ENCODE measurements at places on chromosomes 5 and 9.

- DNase-seq = no peak
These were observed 64.5 kb downstream of the PAM start for GRCh38 chr5:102819634-102820033.

GRCh38 chr9:88713010-88713409, 178.0 kb downstream of the NXNL2 start:
- DNase-seq = no peak

- no peak for DNase-seq
These were observed 54.2 kb upstream of the ANGPTL2 start for GRCh38 chr9:127176631-127177030.

DNA sequence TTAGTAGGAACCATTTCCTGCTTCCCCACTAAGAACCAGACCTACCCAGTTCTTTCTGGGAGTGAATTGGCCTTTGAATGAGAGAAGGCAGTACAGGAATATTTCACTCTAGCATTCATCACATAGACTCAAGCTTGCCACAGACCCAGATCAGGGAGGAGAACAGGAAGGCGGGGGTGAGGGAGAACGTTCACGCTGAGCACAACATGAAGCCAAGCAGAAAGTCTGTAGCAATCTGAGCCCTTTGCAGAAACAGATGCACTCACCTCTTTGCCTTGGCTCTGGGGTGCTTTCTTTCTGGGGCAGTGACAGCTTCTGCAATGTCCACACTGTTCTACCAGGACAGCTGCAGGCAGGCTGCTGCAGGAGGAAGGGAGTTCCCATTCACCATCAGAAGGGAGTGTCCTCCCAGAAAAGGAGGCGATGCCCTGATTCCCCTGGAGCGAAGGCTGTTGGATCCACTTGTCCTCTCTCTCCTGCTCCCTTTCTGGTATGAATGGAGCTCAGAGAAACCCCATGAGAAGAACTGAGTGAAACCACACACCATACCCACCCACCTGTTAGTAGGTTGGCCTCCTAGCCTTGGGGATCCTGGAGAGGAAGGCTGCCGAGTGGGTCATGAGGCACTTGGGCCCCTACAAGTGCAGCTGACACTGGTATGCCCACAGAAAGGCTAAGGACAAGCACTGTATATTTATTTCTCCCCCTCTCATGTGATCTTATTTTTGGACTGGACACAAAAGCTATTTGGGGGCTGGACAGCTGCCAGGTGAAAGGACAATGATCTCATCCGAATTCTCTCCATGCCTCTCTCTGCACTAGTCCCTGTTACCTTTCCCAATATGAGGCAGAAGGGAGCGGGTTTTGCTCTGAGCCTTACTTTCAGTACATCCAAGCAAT, 11.7 kb upstream of the FGF1 start:
- DNase-seq = no peak

GRCh38 chr5:1936413-1936812, 53.7 kb upstream of the IRX4 start:
- DNase-seq = peak; percentile 95

- DNase-seq = no peak
These were observed 65.0 kb downstream of the PRRT1B start for GRCh38 chr9:131610231-131610761.

DNA sequence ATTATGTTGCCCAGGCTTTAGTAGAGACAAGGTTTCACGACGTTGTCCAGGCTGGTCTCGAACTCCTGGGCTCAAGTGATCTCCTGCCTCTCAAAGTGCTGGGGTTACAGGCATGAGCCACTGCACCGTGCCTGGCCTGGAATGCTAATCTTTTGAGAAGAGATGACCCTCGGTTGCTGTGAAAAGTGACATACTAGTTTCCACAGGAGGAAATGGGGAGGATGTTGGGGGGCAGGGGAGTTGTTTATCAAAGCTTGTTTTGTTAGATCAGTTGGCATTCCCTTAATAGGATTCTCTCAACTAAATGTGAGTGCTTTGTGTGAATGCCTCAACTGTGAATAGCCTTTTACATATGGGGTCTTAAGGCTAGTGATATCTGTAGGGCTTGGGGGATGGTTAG, 16.4 kb upstream of the MATR3 start:
- no peak for DNase-seq

- no peak for DNase-seq
These were observed 205.9 kb downstream of the NSG2 start for GRCh38 chr5:174251305-174252000.

- DNase-seq = peak; percentile 40
These were observed 1.2 kb downstream of the ST8SIA4 start for GRCh38 chr5:100901821-100902341.

GRCh38 chr5:132087176-132087575, 13.6 kb downstream of the CSF2 start:
- no peak for DNase-seq

Measured in foreskin keratinocyte (primary cell).